ENCODE measurements at places on chromosomes 16 and 17. TPM values are rescaled to one million over a fixed set of nuclear protein-coding genes. Genes with fewer than 3 reads are reported as not detected.

DNA sequence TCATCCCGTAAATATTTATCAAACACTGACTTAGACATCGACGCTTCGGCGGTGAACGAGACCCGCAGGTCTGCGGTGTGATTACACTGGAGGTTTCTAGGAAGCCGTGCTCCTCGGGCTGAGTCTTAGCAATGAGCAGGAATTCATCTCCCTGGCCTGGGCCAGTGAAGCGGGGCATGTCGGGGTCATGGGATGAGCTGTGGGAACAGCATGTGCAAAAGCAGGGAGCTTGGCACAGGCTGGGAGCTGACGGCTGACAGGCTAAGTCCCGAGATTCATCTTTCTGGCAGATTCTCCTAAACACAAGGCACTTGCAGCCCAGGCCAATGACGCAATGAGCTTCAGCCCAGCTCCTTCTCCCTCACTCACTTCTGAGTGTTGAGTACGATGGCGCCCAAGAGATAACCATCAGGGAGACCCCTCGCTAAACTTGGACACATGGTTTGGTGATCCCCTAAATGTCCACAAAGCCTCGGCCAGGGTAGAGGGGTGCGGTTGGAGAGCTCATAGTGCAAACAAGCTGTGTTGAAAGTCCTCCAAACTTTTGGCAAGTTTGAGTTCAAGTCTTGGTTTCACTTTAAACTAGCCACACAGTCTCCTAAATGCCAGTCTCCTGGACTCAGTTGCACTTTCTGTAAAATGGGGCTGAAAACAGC is 12.8 kb downstream of the CRISPLD2 start:
- DNase-seq = peak; percentile 99

DNA sequence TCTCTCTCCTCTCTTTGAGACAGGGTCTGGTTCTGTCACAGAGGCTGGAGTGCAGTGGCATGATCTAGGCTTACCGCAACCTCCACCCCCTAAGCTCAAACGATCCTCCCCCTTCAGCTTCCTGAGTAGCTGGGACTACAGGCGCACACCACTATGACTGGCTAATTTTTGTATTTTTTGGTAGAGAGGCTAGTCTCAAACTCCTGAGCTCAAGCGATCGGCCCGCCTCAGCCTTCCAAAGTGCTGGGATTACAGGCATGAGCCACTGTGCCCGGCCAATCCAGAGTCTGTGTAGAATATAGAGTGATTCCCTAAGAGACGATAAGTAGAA is 65.8 kb upstream of the RPH3AL start:
- no peak for DNase-seq

Gene USH1G
- polyA plus RNA-seq = 0.09 TPM

DNA sequence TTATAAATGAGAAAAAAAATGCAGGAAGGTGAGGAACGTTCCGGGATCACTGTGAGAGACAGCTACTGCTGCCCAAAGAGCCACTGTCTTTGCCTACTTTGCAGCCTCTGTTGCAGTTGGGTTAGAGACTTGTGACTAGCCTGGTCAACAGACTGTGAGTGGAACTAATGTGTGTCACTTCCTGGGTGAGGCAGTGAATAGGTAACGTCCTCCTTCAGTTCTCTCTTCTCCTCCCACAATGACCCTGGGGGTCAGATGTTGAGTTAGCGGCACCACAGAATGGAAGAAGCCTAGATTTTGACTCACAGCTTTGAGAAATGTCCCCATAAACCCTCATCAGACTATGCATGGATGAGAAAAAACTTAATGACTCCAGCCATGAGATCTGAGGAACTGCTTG is 5.2 kb downstream of the C16orf46 start:
- no peak for DNase-seq

Gene OSGIN1
- 8.1 TPM for polyA plus RNA-seq

Data from sigmoid colon (tissue), 7 donors.